ENCODE measurements at places on chromosomes 11 and 22.

GRCh38 chr11:8090756-8091155 is 9.7 kb downstream of the TUB start:
- DNase-seq: peak; percentile 42

GRCh38 chr11:17351510-17352176 is at the start of gene NCR3LG1:
Gene NCR3LG1 (plus strand): TSS chr11:17351800. CDS start chr11:17351970, 170 bp downstream.
- peak; percentile 36 for DNase-seq

DNA sequence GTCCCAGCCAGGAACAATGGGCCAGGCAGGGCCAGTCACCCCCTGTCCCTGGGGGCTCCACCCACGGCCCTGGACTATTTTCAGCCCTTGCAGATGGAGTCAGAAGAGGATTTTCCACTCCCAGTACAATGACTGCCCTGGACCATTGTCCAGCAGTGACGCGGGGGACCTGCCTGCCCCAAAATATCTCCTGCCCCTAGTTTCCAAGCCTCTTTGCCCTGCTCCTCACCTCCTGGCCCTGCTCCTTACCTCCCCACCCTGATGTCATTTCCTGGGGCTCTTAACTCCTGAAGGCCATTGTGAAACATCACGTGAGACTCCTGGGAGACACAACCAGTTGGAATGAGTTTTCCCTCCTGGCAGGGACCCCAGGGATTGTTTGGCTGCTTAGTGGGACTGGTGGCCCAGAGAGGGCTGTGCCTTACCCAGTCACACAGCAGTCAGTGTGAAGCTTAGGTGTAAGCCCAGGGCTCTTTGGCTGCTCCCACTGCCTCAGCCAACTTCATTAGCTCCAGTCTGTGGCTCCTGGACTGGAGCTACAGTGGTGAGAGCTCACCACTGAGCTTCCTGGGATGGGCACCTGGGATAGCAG is 22.2 kb downstream of the P2RY2 start:
- DNase-seq: no peak

DNA sequence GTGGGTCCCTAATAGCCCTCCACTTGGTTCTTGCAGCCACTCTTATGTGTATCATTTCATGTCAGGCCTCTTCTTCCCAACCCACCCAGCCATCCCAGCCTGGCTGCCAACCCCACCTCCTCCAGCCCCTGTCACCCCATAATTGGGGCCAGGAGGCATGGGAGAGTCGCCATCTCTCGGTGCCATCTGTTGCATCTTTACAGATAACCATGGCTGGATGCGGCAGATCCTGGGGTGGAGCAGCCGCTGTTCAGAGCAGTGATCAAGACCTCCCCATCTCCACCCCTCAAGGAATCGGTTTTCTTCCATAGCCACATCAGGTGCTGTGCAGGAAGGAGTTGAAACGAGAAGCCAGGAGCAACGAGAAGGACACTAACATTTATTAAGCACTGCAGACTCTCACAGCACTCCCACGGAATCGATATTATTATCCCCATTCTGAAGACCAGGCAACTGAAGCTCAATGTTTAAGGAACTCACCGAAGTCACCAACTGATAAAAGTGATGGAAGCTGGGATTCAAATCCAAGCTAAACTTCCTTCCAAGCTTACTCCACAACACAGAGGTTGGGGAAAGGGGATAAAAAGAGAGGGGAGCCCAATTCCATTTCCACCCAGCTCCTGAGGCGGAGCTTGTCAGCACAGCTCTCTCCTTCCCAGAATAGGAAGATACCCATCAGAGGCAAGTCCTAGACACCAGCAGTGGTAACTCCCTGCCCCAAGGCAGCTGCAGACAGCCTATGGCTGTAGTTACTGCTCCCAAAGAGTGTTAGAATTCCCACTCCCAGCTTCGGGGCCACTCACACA is 2.7 kb downstream of the SLC43A1 start:
- no peak for DNase-seq

DNA sequence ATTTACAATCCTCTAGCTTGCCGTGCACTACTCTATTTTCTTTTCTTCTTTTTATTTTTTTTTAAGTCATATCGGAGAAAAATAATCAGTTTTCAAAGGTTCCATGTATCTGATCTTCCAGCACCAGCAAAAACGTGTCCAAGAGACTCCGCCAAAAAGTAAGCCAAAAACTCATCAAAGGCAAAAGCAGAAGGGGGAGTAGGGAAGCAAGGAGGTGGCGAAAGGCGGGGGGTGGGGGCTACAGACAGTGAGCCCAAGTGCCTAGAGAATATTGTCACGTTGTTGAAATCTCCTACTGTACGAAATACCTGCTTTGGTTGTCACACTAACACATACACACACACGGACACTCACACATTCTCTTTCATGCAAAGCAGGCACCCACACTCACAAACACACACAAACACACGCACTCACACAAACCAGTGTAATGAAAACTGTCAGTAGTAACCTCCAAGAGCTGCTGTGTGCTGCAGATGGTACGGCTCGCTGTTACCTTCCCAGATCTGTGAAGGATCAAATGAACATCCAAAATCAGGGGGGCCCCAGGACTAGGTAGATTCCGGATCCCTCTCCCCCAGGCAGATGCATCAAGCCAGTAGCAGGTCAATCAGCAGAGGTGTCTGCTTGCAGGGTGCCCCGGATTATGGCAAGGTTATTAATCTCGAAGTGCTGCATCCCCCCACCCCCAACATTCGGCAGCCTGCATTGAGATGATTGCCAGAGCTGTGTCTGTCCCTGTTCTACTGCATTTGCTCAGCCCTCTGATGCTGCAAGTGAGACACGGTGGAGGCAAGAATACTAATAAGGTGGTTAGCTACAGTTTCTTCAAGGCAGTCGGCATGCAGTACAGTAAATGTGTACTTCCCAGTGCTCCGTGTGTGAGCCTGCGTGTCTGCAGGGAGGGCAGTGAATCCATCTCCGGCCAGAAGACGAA is at the start of gene LRRC4C:
LRRC4C (minus strand) TSS at position 188 of the 937 bp plus-strand sequence.
- DNase-seq: no peak

- DNase-seq: no peak
Measured at GRCh38 chr11:69471729-69472540, 9.5 kb upstream of the LINC01488 start.

- no peak for DNase-seq
Measured at GRCh38 chr22:27241430-27242321, 559.9 kb downstream of the MN1 start.

DNA sequence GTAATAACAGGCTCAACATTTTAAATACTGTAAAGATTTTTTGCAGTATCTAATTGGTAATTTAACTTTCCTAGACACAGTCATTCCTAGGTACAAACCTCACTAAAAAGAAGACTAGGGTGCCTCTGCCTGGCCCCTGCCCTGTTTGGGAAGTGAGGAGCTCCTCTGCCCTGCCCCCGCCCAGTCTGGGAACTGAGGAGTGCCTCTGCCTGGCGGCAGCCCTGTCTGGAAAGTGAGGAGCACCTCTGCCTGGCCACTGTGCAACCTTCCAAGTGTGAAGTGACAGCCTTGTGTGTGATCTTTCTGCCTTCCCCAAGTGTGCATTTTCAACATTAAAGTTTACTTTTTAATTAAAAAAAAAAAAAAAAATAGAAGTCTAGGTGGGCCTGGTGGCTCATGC is 4.2 kb downstream of the CHORDC1 start:
- DNase-seq: no peak

GRCh38 chr22:37024339-37025157 is 5.0 kb downstream of the MPST start:
- no peak for DNase-seq

Measured in HuH-7 (cell line).